DMS 273 treated with DMSO at 0.1 percent for 48 hours (cell line): ENCODE measurements at places on chromosomes 3 and 15.

GRCh38 chr15:75966073-75966472 lies 46.2 kb downstream of the NRG4 start:
- DNase-seq, result no peak

DNA sequence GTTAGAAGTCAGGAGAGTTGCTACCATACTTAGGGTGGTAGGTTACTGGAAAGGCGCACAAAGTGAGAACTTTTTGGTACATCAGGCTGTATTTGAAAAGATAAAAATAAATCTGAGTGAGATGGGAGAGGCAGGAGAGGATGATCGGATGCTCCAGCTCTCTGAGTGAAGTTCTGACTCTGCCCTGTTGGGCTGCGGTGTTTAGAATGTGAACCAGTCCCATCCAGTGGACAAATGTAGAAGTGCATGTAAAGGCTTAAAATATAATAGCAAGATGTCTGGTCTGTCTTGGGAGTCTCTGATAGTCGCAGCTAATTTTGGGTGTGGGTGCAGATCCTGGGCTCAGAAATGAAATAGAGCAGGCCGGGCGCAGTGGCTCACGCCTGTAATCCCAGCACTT lies 30.4 kb downstream of the ACKR2 start:
- peak; percentile 29 for DNase-seq

DNA sequence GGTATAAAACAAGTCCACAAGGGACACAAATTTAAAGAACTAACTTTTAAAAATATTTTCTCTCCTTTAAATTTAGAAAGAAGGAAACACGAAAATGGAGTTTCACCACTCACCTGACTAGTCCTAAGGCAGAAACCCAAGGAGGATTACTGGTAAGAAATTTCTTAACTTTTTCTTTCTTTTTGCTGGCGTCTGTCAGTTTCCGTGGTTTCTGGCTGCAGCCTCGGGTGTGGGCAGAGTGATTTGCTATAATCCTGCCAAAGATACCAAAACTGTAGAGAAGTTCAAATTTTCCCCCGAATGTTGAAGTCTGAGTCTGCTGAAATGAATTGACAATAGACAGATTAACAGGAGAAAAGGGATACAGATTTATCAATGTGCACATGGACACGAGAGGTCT lies 843.6 kb upstream of the ALCAM start:
- DNase-seq, result no peak

DNA sequence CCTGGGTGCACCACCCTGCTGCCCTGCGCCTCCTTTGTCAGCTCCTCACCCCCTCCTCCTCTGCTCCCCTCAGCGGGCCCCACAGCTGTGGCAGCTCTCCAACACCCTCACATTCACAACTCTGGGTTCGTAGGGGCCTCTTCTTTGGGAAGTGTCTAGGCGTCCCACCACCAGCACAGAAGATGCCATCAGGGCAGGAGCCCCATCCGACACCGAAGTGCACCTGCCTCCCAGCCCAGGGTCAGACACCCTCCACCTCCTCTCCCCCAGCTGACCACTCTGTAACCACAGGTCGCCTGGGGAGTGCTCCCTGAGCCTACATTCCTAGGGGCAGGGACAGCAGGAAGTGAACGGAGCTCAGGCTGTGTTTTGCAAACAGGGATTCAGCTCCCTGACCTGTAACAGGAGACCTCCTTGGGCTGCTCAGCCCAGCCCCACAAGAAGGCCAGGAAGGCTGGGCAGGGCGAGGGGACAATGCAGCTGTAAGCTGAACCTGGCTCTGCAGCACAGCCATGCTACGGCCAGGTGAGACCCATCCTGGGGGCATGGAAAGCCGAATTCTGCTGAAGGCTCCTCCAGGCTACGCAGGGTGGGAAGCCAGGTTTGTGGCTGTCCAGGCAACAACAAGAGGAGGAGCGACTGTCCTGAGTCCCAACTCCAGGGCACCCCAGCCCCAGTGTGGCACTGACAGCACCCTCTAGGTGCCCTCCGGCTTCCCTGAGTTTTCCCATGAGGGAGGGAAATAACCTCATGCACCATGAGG lies 269.0 kb downstream of the GOLGA6L6 start:
- DNase-seq, result no peak

GRCh38 chr3:8891303-8891702 lies 72.0 kb downstream of the RAD18 start:
- no peak for DNase-seq
